ENCODE measurements at places on chromosomes 13 and 19. TPM values are rescaled to one million over a fixed set of nuclear protein-coding genes. Genes with fewer than 3 reads are reported as not detected.
A peak's percentile ranks its signal among the peaks of the same experiment; 100 is the strongest.

The ZNF208 gene
- total RNA-seq, result 0.98 TPM

The FGF21 gene
- total RNA-seq, result not detected

The SEMA6B gene
- total RNA-seq, result 1.1 TPM

The PNMA8B gene
- not detected for total RNA-seq

The CEACAM7 gene
- not detected for total RNA-seq

The WDR88 gene
- not detected for total RNA-seq

The KIRREL2 gene
- not detected for total RNA-seq

The TICAM1 gene
- 2.4 TPM for total RNA-seq

GRCh38 chr19:10826231-10826630 lies 9.8 kb downstream of the TMED1 start:
- DNase-seq, result no peak

- no peak for DNase-seq
Measured at GRCh38 chr19:10230173-10230860, 814 bp downstream of the S1PR2 start.

GRCh38 chr13:48353590-48353989 lies 50.0 kb downstream of the RB1 start:
- no peak for DNase-seq

DNA sequence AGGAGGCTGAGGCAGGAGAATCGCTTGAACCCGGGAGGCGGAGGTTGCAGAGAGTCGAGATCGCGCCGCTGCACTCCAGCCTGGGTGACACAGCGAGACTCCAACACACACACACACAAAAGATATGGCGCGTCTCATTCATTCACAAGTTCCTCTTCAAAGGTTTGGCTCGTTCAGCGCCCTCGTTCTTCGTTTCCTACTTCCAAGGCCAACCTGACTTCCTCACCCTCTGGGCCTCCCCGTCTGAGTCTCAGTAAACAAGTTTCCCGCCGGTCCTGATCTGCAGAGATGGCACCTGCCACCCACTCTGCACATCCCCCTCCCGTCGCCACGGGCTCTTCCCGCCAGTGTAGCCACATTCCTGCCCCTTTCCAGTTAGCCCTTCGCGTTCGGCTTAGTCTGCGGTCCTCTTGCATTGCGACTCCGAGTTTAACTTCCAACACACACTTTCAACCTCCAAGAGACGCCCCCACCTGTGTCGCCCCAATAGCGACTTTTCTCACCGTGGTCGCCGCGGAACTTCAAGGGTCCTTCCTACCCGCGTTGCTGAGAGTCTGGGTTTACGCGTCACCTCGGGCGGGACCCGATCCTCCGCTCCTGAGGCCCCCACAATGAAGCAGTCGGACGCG lies 1.3 kb upstream of the BSG start:
- DNase-seq, result peak; percentile 39

GRCh38 chr13:30978981-30979956 lies 46.8 kb downstream of the TEX26 start:
- DNase-seq, result no peak

DNA sequence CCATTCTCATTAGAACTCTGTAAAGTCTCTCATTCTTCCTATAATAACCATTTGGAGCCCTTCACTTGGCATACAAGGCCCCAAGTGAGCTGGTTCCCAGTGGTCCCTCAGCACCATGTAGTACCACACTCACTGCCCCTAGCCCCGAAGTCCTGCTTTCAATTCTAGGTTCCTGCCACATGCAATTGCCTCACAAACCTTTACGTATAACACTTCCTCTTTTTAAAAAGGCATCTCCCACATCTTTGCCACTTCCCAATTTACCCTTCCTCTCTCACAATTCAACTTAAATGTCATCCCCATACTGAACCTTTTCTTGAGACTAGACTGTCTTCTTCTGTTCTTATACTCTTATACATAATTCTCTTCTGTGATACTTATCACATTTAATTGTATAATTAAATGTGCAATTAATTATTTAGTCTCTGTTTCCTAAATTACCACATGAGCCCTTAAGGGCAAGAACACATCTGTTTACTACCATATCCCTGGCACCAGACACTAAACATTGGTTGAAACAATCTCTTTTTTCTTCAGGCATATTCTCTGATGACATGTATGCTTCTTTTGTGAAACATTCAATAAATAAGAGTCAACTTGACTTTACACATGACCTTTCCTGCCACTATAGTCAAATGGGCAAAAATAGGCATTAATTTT lies 304.0 kb downstream of the SPRY2 start:
- DNase-seq, result no peak

DNA sequence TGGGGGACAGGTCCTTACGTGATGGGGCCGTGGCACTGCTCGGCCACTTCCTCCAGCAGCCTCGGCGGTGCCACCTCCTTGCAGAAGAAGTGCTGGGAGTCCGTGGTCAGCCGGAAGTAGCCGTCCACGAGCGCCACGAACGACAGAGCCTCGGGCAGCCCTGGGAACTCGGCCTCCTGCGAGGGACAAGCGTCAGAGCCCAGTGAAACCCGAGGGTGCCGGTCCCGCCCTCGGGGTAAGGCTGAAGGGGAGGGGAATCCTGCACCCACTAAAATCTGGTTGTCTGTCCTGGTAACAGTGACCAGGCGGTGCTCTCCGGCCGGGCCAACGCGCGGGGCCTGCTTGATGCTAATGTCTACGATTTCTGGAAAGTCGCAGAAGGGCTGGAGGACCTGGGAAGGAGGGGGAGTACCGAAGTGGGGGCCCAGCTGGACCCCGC lies 6.4 kb downstream of the JAK3 start:
- peak; percentile 59 for DNase-seq

DNA sequence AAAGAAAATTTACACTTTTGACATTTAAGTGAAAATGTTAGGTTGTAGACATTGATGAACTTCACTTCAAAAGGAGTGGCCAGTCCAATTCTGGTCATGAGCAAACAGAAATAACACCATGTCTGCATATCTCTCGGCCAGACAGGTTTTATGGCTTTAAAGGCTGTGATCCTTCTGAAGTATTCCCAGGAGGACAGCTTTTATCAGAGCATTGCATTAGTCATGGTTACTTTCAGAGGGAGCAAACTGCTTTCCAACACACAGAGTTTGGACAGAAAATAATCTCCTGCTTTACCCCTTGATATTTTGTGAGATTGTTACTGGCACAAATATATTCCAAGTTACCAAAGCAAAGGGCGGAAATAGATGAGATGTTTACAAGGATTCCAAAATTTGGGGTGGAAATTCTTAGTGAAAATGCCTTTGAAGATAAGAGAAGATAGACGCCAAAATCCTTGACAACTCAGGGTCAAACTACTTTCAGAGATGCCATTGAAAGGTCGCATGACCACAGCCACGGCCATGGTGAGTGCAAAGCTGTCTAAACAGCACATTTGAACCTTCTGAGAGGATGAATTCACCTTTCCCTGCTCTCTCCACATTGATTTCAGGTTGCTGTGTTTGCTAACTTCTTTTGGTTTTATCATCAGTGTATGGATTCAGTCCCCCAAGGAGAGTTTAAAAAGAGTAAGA lies 584.5 kb upstream of the SGCG start:
- no peak for DNase-seq

DNA sequence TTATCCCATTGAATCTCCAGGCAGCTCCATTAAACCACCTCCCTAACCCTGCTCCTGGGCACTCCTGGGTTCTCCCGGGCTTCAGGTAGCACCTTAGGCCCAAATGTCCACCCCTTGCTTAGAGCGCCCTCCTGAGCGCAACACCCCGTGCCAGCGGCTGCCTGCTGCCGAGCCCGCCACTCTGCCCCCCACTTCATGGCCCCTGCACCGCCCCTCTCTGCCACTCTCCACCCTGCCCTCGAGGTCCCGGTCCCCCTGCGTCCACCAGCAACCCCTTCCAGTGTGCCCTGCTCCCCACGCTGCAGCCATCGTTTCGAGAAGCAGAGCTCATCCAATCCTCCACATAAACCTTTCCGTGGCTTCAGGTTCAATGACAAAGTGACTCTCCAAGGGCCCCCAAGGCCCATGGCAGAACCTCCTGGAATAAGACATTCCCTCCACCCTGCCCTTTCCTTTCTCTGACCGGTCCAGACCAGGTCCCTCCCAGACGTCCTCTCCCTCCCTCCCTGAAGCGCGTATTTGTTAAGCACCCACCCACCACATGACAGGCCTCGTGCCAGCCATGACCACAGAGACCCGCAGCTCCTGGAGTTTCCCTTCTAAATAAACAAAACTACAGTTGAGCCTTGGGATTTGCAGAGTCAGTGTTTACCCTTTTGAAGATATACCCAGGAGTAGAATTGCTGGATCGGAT lies 66.6 kb downstream of the ARHGEF18 start:
- no peak for DNase-seq

- peak; percentile 36 for DNase-seq
Measured at GRCh38 chr13:31431722-31432137, 232.0 kb downstream of the B3GLCT start.

DNA sequence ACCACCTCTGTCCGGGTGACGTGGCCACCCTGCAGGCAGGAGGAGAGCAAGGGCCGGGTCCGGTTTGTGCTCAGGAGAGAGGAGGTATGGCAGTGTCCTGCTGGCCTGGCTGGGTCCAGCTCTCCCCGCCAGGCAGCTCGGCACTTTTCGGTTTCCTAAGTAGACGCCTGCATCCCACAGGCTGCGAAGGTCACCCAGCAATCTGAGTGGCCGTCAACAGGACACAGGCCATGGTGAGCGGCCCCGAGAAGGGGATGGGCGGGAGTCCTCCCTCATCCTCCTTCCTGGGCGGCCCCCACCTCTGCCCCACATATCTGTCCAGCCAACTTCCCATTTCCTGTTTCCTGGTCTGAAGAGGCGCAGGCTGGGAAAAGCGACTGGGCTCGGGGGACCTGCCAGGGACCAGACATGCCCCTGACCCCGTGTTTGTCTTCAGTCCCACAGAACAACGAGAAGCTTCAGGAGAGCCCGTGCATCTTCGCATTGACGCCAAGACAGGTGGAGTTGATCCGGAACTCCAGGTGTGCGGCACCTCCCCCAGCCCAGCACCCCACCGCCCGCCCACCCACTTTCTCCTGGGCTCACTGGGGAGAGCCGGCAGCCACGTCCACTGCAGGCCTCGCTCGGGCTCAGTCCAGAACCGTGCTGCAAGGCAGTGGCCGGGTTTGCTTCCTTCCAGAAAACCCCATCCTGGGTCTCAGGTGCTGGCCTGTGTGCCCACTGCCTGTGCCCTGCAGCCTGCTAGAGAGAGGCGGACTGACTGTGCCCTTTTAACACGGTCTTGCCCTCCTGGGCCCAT lies 16.3 kb downstream of the PIAS4 start:
- no peak for DNase-seq

GRCh38 chr19:19540715-19541515 lies 2.9 kb downstream of the CILP2 start:
- no peak for DNase-seq

DNA sequence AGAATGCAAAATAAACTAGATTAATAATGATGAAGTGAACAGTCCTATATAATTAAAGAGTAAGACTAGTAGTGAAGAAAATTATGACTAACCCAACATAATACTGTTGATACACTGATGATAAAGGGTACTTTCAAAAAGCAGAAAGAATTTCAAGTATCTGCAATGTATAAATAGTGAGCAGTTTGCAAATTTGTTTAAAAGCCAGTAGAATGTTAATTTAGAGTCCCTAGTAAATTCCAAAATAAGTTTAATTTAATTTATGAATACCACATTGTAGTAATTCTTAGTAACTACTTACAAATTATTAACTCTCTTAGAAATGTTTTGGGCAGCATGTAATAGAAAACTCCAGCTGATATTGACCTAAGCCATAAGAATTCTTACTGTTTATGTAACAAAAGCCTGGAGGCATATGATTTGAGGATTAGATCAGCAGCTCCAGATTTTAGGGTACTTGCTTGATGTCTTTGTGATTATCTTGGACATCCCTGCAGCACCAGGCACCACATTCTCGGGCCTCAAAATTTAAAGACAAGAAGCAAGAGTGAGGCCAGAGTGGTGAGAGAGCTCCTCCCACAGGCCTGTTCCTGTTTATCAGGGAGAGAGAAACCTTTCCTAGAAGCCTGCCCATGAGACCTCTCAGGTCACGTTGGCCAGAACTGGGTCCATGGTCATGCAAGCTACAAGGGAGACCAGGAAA lies 67.6 kb upstream of the TDRD3 start:
- peak; percentile 20 for DNase-seq

DNA sequence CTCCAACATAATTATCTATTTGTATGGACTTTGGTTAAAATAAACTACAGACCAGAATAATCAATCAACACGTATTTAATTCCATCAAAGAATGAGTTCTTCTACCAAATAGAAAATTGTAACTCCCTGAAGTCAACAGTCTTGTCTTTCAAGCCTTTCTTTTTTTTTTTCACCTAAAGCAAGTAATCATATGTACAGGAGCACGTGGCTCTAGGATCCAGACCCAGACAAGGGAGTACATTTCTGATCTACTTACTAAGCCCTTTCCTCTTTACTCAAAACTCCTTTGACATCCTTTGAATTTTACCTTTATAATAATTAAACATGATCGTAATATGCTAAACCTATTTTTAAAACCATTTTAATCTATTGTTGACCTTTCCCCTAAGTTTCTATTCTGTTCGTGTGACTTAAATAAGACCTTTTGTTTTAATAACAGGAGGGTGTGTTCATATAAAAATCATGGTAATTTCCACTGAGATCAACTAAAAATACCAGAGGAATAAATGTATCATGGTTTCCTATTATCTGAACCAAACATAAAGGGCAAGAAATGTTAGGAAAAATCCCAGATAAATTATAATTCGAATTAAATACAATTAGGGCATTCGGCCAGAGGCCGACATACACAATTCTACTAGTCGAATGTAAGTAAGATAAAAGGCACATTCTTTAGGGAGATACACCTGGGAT lies 1.7 kb downstream of the SLC7A1 start:
- no peak for DNase-seq

GRCh38 chr13:65036999-65037398 lies 2193.1 kb downstream of the PCDH9 start:
- no peak for DNase-seq

DNA sequence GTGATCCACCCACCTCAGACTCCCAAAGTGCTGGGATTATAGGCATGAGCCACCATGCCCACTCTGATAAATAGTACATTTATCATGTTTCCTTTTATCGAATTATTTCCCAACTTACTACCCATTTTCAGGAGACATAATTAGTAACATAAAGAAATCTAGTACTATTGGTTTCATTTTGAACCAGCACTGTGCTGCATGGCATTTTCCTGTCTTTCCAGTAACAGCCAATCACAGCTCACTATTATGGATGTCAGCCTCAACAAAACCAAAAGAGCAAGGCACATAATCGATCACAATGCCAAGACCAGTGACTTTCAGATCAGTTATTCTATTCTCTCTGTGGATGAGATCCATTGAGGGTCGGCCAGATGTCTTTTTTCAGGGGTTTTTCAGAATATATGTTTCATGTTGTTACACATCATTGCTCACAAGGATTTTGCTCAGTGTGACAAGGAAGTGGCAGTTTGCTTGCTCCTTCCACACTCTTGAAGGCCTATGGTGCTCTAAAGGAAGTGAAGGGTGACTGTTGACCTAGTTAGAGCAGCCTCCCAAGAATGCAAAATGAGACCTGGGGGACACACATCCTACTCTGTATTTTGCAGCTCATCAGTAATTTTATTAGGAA lies 233.4 kb downstream of the KCNRG start:
- no peak for DNase-seq

- DNase-seq, result no peak
Measured at GRCh38 chr13:23140492-23140891, 40.3 kb upstream of the SGCG start.
